Prostate gland (tissue), 2 donors: ENCODE measurements at places on chromosomes 13 and 19. TPM values are rescaled to one million over a fixed set of nuclear protein-coding genes. Genes with fewer than 3 reads are reported as not detected.

- no peak overlapping the region for H3K4me3 ChIP-seq
- H3K4me1 ChIP-seq, result no peaks in the 10 kb centered on the region
- no peak for DNase-seq
- H3K27ac ChIP-seq, result no peak overlapping the region
- no peaks in the 10 kb centered on the region for H3K36me3 ChIP-seq
These were observed 68.7 kb upstream of the FLT1 start for GRCh38 chr13:28563609-28564008.

- no peak overlapping the region for H3K27ac ChIP-seq
- no peaks in the 10 kb centered on the region for H3K27me3 ChIP-seq
- no peaks in the 10 kb centered on the region for H3K4me1 ChIP-seq
- H3K36me3 ChIP-seq, result no peaks in the 10 kb centered on the region
- H3K4me3 ChIP-seq, result no peak overlapping the region
- no peak for DNase-seq
These were observed 9.1 kb upstream of the C19orf12 start for GRCh38 chr19:29724102-29724641.

- H3K4me3 ChIP-seq, result no peak overlapping the region
- no peak overlapping the region for H3K27ac ChIP-seq
- H3K36me3 ChIP-seq, result no peaks in the 10 kb centered on the region
- DNase-seq, result no peak
- no peaks in the 10 kb centered on the region for H3K4me1 ChIP-seq
- H3K27me3 ChIP-seq, result no peaks in the 10 kb centered on the region
These were observed 23.4 kb upstream of the CEACAM21 start for GRCh38 chr19:41552558-41552957.

Gene PLK5
- 28.8 TPM for total RNA-seq

Gene HSD17B14
- total RNA-seq, result 11.2 TPM
